ENCODE measurements at places on chromosomes 7 and 10.

GRCh38 chr10:81961451-81962184, 86.6 kb downstream of the NRG3 start:
- no peak for DNase-seq

GRCh38 chr7:99910976-99911375, 8.4 kb downstream of the TRIM4 start:
- no peak for DNase-seq

DNA sequence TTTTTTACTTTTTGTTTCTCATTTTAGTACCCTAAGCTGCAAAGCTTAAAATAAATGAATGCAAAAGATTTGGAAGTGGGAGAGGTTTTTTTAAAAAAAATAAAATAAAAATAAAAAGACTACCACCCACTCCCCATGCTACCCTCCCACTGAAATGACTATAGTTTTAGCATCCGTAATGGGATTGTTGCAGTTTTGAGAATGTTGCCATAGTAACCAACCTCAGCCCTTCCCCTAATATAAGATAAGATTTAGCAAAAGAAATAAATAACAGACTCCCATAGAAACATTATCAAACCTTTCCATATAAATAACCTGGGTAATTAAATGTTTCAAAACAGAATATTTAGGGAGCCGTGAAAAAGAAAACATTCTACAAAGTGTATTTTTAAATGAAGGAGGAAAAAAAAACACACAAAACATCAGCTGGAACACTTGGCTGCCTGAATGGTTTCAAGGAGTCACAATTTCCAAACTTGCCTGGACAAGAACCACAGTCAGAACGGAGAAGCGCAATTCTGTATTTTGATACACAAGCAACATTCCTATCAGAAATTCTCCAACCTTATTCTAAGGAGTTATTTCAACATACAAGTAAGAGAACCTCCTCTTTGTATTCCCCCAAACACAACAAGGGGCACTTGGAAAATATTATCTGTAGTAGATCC, 57.4 kb downstream of the DGKI start:
- no peak for DNase-seq

- no peak for DNase-seq
Measured at GRCh38 chr10:24156686-24157085, 52.3 kb upstream of the KIAA1217 start.

GRCh38 chr10:27454837-27455236, 49.3 kb upstream of the RAB18 start:
- DNase-seq, result no peak

DNA sequence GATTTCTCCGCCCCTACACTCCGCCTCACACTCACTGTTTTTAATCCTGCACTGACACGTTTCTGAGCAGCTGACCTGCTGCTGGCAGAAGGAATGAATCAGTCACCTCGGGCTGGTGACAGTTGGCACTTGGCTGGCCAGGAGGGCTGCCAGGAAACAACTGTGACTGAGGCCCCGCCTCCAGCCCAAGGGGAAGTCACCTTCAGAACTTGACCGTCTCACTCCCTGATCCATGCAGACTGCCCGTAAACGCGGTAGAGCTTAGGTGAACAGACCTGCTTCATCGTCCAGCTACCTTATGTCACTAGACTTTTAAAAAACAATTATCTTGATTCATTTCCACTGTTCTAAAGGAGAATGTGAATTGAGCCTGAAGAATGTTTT, 107.5 kb downstream of the DOCK1 start:
- DNase-seq, result no peak

GRCh38 chr10:124071141-124071540, 22.3 kb downstream of the CHST15 start:
- DNase-seq, result no peak

DNA sequence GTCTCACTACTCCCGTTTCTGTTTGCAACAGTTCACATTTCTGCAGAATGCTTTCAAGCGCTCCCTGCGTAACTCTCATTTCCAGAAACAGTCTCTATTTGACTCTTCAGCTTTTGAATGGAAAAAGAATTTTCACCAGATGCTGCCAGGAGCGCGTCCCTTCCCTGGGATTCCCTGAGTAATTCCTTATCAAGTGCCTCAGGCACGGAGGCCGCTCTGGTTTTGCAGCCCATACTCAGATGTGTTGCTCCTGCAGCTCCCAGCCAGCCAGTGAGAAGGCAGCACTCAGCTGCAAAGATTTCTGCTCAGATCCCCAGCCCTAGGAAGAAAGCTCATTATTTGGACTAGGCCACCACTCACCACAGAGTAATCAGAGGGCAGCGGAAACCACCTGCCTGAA, 161.1 kb upstream of the CHST15 start:
- no peak for DNase-seq

DNA sequence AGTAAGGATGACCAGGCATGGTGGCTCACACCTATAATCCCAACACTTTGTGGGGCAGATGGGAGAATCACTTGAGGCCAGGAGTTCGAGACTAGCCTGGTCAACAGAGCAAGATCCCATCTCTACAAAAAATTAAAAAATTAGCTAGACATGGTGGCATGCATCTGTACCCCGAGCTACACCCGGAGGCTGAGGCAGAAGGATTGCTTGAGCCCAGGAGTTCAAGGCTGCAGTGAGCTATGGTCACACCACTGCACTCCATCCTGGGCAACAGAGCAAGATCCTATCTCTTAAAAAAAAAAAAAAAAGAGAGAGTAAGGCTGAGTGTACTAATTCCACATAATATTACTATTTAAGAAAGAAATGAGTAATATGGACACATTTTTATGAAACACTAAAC, 3.8 kb downstream of the P4HA1 start:
- no peak for DNase-seq

DNA sequence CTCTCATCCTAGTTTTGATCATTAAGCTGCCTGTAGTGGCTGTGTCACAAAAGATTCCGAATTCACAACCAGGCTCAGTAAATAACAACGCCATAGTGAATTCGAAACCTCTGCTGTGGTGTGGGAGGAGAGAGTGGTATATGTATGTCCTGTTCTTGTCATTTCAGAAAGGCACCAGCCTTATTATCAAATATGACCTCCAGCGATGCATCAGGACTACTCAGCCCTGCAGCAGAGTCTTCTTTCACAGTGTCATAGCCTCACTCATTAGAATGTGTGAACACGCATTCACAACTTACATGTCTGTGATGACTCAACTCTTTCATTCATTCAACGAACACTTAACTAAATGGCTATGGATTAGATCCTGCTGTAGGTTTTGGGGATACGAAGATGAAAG, 15.3 kb downstream of the AOC1 start:
- no peak for DNase-seq

Measured in fibroblast of skin of scalp (primary cell).